Large intestine (tissue), 12 donors: ENCODE measurements at places on chromosomes 7 and 10. TPM values are rescaled to one million over a fixed set of nuclear protein-coding genes. Genes with fewer than 3 reads are reported as not detected.

- DNase-seq = no peak
Observed at GRCh38 chr7:32871624-32872371, 19.8 kb downstream of the KBTBD2 start.

GRCh38 chr10:485776-486175 is 203.7 kb downstream of the DIP2C start:
- DNase-seq = no peak

Gene CYP2C19
- 26.9 TPM for polyA plus RNA-seq

Gene ENKUR
- 2.6 TPM for polyA plus RNA-seq

DNA sequence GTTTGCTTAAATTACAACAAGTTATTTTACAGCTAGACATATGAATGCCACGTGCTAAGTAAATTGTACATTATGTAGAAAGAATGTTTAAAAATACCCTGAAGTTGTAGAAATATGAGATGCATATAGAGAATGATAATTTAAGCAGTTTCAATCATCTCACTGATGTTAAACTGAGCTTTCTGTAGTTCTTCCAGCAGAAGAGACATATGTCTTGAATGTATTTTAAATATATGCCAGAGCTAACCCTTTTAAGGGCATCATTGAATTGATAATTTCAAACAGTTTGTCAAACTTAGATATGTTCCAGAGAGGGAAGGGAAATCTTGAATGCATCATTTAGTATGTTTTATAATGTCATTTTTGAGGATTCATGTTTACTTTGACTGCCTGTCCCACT is 255.2 kb downstream of the MDFIC start:
- no peak for DNase-seq

GRCh38 chr7:158051776-158052175 is 535.8 kb downstream of the PTPRN2 start:
- no peak for DNase-seq
